ENCODE measurements at places on chromosomes 2 and 18.

GRCh38 chr18:61946449-61946848 lies 53.6 kb upstream of the RNF152 start:
- DNase-seq = no peak

DNA sequence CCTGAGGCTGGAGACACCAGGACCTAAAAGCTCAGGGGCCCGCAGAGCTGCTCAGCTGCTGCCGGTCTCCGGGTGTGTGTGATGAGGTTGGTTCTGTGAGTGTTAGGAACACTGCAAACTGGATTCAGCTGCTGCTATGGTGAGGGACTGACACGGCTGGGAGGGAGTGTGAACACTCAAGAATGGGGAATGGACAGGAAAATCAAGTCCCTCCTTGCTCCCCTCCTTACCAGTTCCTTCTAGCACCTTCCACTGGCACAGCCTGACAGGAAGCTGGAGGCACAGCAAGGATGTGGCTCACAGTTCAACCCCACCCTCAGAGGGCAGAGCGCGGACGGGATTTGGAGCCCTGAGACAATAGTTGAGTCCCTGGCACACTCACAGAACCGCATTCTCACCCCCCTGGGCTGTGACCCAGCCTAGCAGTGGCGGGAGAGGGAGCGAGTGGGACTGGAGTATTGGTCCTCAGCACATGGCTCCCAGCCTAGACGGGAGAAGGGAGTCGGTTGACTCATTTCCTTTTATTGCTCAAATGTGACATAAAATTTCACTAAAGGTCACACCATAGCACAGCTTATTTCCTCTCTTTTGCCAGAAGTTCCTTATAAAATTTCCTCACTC lies 42.5 kb downstream of the LRRC30 start:
- DNase-seq = no peak

GRCh38 chr18:44682201-44682870 lies 1.6 kb downstream of the SETBP1 start:
- no peak for DNase-seq

GRCh38 chr2:240765007-240765406 lies 55.0 kb downstream of the KIF1A start:
- no peak for DNase-seq

DNA sequence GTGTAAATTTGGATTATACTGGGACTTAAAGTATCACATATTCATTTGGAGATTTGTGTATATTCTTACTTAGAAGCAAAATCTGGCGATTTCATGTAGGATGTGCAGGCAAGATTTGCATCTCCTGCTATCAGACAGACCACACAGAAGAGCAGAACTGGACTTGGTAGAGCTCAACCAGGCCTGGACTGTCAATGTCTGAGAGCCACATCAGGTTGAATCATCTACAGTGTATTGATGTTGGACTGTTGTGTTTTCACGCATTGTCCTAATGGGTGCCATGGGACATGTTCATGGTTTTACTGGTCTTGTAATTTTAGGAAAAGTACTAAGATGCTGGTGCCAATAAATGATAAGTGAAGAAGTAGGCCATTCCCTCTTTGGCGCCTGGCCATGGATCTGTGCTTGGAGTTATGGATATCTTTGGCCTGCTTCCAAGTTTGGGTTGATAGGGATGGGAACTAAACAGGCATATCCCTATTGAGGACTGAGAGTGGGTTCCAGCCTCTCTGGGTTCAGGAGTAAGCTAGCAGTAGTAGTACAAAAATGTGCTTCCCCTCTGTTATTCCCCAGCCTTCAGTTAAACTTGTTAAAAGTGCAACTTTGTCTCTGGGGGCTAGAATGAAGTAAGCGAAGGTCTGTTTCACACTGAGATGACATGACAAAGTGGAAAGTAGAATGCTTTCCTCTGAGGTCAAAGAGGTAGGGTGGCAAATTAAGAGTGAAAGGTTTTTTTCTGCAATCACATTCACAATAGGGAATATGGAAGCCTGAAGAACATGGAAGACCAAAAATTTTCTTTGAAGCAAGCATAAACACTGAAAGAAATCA lies 49.2 kb upstream of the NEMP2 start:
- no peak for DNase-seq

DNA sequence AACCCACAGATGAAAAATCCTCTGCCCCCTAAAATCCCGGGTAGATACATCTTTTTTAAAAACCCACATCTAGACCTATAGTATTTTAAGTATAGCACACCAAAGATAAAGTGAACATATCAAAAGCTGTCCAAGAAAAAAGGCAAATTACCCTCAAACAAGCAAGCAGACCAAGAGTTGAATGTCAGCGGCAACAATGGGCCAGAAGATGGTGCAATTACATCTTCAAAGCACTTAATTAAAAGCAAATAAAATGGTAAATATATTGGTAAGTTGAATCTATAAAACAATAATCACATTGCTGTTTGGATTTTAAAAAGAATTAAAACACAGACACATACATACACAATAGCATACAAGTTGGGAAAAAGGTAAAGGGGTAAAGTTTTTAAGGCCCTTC lies 98.5 kb downstream of the MYOM1 start:
- DNase-seq = no peak

DNA sequence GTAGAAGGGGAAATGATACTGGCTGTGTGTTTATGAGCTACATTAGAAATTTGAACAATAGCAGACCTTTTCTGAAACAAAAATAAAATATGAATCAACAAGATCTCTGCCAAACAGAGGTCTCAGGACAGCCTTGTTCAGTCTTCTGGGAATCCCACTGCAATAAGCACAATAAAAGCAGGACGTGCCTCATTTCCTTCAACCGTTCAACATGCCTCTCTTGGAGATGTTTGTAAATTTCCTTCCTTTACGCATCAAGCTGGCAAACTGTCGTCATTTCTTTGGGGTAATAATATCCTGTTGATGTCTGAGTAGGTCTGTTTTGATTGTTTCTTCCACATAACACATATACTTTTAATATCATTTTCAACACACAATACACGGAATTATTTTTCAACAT lies 77.2 kb downstream of the TCF4 start:
- DNase-seq = no peak

GRCh38 chr2:12624905-12625598 lies 91.7 kb upstream of the TRIB2 start:
- no peak for DNase-seq

DNA sequence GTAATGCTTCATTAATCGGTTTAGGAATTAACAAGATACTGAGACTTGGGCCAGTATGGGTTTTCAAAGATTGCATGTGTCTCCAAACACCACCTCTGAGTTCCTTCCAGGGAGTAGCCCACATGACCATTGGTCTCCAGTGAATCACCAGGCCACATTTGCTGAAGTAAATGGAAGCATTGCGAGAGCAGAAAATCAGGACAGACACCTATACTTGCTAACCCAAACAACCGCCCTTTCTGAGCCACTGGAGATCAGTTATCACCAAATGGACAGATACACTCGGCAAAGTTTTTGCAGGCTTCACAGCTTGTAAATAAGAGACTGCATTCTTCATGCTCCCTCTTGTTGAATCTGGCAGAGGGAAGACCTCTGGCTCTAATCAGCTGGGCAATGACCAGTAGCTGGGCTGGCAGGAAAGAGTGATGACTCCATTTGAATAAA lies 40.9 kb downstream of the GATA6 start:
- no peak for DNase-seq

GRCh38 chr2:60826111-60826510 lies 55.3 kb upstream of the REL start:
- no peak for DNase-seq

- no peak for DNase-seq
These were observed 49.4 kb upstream of the PKDCC start for GRCh38 chr2:41998186-41999127.

GRCh38 chr18:22093731-22094357 lies 75.5 kb upstream of the GATA6 start:
- DNase-seq = no peak

DNA sequence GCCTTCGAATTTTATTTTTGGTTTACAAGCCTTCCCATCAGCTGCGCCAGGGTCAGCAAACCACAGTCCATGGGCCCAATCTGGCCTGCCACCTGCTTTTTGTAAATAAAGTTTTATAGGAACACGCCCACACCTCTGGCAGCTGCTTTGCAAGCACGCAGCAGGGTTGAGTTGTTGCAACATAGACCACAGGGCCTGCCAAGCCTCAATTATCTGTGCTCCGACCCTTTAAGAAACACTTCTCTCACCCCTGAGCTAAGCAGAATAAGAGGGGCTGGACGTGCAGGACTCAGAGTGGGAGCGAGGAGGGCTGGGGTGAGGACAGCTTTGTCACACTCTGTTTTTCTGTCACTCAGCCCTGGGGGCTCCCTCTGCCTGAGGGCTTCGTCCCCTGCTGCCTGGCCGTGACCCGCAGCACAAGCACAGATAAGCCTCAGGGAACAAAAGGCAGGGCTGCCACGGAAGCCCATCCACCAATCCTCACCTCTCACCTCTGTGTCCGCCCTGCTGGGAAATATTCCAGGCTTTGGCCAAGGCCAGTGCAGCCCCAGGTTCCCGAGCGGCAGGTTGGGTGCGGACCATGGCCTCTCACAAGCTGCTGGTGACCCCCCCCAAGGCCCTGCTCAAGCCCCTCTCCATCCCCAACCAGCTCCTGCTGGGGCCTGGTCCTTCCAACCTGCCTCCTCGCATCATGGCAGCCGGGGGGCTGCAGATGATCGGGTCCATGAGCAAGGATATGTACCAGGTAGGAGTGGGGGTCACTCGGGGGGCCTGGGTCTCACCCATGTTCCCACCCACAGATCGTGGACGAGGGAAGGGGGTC lies at the start of gene AGXT:
TSS of gene AGXT (plus strand) at position 539 of the 823 bp plus-strand sequence. CDS start at position 581, 42 bp downstream.
- DNase-seq = no peak

GRCh38 chr18:35083174-35083712 lies 42.0 kb downstream of the MAPRE2 start:
- DNase-seq = no peak

DNA sequence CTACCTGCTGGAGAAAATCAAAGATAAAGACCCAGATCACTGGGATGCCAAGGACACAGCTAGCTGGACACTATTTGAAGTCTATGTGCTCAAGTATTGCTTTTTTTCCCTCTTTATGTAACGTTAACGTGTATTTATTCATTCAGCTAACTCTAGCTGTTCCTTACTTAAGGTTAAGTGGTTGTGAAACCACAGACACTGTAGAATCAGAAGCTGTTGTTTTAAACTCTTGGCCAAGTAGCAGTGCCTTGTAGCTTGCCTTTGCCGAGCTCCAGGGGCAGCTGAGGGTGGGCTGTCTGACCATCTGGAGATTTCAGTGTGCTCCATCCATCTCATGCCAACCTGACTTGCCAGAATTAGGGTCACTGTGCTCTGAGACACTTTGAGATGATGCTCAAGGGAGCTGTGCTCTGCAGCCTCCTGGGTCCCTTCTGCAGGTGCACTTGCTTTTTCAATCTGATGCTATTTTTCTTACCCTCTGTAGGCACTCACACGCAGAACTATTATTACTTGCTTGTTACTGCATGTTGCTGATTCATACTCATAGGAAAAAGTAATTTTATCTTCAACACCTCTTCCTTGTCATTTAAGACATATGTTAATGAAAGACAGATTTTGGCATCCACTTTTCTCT lies 116.2 kb downstream of the METTL8 start:
- DNase-seq = peak; percentile 19

DNA sequence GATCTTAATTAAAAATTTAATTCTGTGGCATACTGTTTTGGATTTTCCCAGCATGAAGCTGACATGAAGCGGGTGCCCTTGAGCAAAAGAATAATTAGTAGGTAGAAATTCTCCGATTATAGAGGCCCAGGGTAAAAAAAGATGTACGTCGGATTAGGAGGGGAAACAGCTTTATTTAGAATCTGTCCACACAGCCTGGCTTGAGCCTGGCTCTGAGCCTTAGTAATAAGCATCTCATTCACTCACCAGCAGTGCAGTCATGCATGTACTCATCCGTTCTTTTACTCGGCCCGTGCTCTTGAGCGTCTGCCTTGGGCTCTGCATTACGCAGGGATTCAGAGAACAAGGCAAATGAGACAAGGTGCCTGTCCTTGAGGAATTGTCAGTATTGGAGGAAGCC lies 219.3 kb downstream of the AGAP1 start:
- DNase-seq = no peak

GRCh38 chr2:88561646-88562388 lies 65.4 kb downstream of the EIF2AK3 start:
- no peak for DNase-seq

GRCh38 chr18:71021030-71021362 lies 732.2 kb downstream of the SOCS6 start:
- DNase-seq = no peak

DNA sequence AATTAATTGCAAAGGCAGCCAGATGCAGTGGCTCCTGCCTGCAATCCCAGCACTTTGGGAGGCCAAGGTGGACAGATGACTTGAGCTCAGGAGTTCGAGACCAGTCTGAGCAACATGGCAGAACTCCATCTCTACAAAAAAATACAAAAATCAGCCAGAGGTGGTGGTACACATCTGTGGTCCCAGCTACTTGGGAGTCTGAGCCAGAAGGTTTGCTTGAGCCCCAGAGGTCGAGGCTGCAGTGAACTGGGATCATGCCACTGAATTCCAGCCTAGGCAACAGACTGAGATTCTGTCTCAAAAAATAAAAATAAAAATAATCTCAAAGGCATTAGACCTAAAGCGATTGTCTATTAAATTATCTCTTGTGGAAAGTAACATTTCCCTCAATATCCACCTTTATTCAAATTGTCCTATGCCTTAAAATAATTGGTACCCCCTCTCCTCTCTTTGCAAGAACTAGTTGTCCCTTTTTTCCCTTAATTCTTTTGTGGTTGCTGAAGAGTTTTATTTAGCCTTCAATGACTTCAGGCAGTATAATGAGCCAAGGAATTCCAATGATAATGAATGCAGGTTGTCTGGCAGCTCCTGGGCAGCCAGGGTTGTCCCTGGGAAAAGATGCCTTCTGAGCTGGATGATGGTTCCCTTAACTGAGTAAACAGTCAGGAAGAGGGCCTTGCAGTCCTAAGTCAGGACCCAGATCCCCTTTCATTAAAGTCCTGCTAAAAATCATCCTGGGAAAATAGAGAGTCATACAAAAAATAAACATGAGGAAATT lies 32.2 kb downstream of the GPR75 start:
- no peak for DNase-seq

GRCh38 chr18:58186258-58186948 lies 142.4 kb downstream of the NEDD4L start:
- no peak for DNase-seq

GRCh38 chr18:73577365-73577764 lies 570.3 kb downstream of the FBXO15 start:
- no peak for DNase-seq

- DNase-seq = no peak
These were observed 60.8 kb upstream of the PGAP1 start for GRCh38 chr2:196987298-196987648.

- no peak for DNase-seq
These were observed 899 bp upstream of the PSTPIP2 start for GRCh38 chr18:46072959-46073358.
